ENCODE measurements at places on chromosomes 5 and 9. TPM values are rescaled to one million over a fixed set of nuclear protein-coding genes. Genes with fewer than 3 reads are reported as not detected.

GRCh38 chr5:81838307-81838906, 87.5 kb upstream of the SSBP2 start:
- no peak for DNase-seq

DNA sequence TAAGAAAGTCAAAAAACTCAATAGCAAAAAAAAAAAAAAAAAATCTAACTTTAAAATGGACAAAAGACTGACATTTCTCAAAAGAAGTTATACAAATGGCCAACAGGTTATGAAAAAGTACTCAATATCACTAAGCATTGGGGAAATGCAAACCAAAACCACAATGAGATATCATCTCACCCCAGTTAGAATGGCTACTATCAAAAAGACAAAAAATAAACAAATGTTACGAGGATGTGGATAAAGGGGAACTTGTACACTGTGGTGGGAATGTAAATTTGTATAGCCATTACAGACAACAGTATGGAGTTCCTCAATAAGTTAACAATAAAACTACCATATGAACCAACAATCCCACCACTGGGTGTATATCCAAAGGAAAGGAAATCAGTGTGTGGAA, 37.2 kb downstream of the ENC1 start:
- DNase-seq = no peak

DNA sequence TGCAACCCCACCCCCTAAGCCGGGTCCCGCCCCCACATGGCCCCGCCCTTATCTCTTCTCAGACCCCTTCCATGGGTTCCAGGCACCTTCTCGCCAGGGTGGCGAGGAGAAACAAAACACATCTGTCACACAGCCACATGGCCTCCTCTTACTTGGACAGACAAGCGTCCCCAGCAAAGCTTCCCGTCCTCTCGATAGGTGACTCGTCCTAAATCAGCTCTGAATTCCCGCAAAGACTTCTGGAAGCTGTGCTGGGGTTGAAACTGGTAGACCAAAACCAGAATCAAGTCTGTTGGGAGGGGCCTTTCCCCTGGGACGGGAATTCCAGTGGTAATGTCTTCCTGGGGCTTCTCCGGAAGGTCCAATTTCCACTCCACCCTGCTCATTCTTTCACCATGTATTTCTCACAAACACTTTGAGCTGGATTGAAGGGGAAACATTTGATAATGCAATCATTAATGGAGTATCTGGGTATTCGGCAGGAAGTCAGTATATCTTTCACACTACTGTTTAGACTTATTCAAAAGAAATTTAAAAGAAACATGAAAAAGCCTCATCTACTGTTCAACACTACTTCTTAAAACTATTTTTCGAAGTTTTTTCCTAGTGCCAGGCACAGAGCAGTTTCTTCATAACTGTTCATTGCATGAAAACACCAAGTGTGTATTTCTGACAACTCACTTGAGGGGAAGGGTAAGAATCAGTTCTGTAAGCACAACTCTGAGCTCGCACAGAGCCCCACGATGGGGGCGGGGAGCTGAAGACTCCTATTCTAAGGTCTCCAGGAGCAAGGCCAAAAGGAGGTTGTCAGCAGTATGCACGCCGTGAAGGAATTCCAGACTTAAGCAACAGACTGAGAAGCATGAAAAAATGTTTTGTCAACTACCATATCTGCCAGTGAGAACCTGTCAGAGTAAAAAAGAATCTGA, 644 bp upstream of the CTNNAL1 start:
- DNase-seq = no peak

The SOX30 gene
- 0.23 TPM for total RNA-seq

- no peak for DNase-seq
Observed at GRCh38 chr5:85841653-85842052, 776.1 kb upstream of the COX7C start.

The DDX4 gene
- not detected for total RNA-seq

DNA sequence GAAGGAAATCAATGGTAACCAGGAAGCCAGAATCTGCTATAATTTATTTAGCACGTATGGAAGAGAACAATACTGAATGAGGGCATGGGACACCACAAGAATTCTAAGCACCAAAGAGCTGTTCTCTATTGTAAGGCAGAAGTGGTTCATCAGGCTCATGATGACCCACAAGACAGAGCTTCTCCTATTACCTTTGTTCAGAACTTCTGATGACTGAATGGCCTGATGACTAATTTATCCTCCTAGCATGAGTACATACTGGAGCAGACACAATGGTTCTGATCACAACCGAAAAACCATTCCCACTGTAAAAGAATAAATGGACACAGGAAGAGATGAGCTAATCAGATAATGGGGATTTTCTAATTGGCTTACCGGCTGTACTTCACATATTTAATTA, 329.8 kb upstream of the PDE4D start:
- DNase-seq = no peak

GRCh38 chr9:93345643-93346230, 105.7 kb upstream of the FAM120A start:
- no peak for DNase-seq

GRCh38 chr5:95591490-95591901, 28.4 kb upstream of the GPR150 start:
- DNase-seq = no peak

The PCDHGA6 gene
- 6.6 TPM for total RNA-seq

- DNase-seq = no peak
Observed at GRCh38 chr9:136981588-136982231, 1.1 kb upstream of the LCNL1 start.
